ENCODE measurements at places on chromosomes 12 and 14. TPM values are rescaled to one million over a fixed set of nuclear protein-coding genes. Genes with fewer than 3 reads are reported as not detected.

Gene TAS2R9
- not detected for total RNA-seq

Gene MYO1H
- not detected for total RNA-seq

- no peak for DNase-seq
Measured at GRCh38 chr14:74595006-74595735, 16.9 kb downstream of the LTBP2 start.

DNA sequence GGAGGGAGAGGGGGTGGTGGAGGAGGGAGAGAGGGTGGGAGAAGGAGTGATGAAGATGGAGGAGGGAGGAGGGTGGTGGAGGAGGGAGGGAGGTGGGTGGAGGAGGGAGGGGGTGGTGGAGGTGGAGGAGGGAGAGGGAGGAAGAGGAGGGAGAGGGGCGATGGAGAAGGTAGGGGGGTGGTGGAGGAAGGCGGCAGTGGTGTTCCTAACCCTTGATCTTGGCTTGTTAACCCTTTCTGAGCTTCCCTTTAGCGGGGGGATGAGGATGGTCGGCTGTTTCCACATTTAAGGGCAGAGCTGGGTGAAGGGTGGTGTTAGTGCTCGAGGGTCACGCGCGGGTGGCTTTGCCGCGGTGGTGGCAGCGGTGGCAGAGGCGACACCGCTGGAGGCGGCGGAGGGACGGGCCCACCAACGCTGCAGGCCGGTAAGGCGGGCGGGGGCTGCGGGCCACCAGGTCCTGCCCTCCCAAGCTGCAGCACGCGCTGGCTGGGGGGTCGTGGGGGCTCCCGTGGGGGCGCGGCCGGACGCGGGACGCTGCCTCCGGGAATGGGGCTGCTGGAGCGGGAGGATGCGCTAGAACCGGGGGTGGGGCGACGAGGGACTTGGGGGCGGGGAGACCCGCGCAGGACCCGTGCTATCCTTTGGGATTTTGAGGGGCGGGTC is 156.3 kb downstream of the PTPN11 start:
- DNase-seq, result no peak

GRCh38 chr12:6952863-6953441 is 1.8 kb downstream of the PTPN6 start:
- no peak for DNase-seq

Gene WSCD2
- 3.3 TPM for total RNA-seq
